ENCODE measurements at places on chromosomes 13 and 19.

- DNase-seq = peak; percentile 21
These were observed 30.0 kb upstream of the TPT1 start for GRCh38 chr13:45370922-45371406.

DNA sequence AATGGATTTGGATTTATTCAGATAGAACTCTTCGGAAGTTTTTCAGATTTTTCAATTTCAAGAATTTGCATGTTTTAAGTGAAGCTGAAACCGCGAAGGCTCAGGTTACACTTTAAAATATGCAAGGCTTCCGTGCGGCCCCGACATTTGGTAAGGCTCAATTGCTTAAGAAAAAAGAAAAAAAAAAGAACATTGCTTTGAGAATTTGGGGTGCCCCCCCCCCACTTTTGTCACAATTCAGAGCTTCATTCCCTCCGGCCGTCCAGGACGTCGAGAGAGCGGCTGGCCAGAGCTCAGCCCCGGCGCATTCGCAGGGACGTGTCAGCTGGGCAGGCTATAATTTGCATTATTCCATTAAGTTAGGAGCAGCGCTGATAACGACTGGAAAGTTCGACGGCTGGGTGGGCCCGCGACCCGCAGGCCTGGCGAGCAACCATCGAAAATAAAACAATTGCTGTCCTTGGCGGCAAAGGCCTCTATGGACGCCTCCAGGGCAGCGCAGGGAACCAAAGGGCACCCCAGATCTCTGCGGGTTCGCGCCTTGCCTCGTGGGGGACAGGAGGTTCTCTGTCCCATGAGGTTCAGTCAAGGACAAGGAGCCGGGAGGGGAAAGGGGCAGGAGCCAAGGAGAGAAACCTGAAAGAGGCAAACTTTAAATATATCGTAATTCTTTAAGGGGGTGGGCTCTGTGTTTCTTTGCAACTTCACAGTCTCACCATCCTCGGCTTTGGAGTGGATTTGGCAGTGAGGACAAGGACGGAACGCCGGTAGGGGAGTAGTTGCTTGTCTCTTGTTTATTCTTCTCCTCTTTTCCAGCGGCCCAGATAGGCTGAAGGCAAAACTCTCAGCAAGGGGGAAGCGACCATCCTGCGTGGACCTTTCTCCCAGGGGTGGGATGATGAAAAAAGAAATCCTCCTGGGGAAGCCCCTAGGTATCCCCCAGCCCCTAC is 7.0 kb downstream of the SOX21 start:
- no peak for DNase-seq

GRCh38 chr13:47038188-47038587 is 141.3 kb upstream of the HTR2A start:
- no peak for DNase-seq

GRCh38 chr13:89550938-89551337 is 1796.5 kb upstream of the MIR17HG start:
- no peak for DNase-seq

DNA sequence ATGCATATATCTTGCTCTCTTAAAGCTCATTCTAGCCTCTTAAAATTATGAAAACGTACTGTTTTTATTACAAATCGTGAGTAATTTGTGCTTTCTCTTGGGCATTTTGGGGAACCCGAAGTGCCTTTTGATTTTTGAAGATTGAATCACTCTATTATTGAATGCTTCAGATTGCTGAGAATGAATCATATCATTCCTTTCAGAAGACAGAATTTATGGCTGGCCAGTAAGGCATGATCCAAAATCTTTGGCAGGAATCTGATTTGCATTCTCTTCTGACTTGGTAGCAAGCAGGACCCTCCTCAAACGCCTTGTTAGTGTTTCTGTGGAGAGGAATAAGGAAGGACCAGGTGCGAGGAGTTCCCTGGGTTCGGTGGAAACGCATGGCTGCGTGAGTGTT is 49.5 kb downstream of the STARD13 start:
- no peak for DNase-seq

GRCh38 chr19:13044231-13044836 is 49.1 kb downstream of the NFIX start:
- DNase-seq = peak; percentile 37

DNA sequence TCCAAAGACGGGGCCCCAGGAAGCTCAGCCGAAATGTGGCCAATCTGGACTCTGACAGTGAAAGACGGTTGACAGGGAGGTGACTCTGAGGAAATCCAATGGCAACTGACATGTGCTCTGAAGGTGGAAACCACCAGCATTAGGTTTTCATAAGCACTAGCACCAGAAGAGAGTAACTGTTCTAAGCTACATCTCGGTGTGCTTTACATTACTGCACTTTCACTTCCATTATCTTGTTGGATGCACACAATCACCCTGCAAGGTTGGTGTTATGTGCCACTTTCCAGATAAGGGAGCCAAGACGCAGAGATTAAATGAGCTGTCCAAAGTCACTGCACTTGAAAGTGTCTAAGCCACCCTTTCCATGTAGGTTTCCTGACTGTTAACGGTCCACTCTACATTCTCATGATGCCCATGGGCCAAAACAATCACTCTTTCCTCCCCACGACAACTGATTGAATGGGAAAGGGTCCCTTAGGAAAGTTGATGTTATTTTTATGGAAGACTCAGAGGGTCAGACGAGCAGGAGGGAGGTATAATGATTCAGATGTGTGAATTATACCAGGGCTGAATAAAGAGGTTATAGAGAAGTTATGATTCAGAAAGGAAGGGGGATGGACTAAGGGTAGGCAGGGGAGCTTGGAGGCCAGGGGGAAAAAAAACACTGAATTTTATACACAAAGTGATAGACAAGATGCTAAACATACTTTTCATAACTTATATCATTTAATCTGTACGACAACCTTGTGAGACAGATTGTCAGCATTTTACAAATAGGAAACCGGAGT is 52.8 kb downstream of the RUBCNL start:
- DNase-seq = no peak
